ENCODE measurements at places on chromosomes 2 and 18. TPM values are rescaled to one million over a fixed set of nuclear protein-coding genes. Genes with fewer than 3 reads are reported as not detected.

- DNase-seq, result no peak
Observed at GRCh38 chr2:106185475-106186184, 8.5 kb downstream of the UXS1 start.

- no peak for DNase-seq
Observed at GRCh38 chr18:384897-385296, 115.6 kb downstream of the COLEC12 start.

C2orf15 gene
- polyA plus RNA-seq, result 1.3 TPM

GRCh38 chr2:130796290-130796689 is 40.4 kb upstream of the ARHGEF4 start:
- DNase-seq, result peak; percentile 75

DNA sequence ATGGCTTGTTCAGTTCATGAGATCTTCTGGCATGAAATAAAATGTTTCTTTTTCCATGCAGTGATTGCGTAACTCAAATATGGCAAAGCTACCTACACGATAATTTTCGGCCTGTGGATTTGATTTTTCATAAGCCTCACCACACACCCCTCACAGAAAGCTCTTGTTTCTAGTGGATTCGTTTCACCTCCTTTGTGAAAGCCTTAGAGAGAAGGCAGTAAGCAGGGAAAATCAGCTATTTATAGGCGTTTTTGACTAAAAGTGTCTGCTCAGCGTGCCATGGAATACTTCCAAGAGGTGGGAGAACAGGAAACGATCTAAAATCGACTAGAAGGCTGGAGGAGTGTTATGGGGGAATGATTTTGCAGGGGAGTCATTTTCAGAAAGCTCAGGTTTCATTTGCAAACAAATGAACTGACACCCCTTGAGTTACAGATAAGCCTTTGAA is 417.9 kb downstream of the TGIF1 start:
- DNase-seq, result no peak

DNA sequence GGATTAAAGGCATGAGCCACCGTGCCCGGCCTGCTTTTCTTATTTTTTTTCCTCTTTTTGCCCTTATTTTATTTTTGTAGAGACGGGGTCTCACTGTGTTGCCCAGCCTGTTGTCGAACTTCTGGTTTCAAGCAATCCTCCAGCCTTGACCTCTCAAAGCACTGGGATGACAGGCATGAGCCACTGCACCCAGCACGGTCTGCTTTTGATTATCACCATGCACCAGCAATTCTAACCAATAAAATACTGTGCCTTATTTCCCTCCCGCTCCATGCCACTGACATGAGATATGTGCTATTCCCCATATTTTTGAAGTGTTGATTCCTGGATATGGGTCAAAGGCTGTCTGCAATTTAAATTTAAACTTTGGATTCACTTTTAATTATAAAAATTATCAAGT is 42.9 kb downstream of the ACYP2 start:
- no peak for DNase-seq

- no peak for DNase-seq
Observed at GRCh38 chr2:70460333-70460732, 93.3 kb downstream of the TGFA start.

GRCh38 chr2:192604295-192604694 is 409.6 kb upstream of the TMEFF2 start:
- DNase-seq, result no peak

DNA sequence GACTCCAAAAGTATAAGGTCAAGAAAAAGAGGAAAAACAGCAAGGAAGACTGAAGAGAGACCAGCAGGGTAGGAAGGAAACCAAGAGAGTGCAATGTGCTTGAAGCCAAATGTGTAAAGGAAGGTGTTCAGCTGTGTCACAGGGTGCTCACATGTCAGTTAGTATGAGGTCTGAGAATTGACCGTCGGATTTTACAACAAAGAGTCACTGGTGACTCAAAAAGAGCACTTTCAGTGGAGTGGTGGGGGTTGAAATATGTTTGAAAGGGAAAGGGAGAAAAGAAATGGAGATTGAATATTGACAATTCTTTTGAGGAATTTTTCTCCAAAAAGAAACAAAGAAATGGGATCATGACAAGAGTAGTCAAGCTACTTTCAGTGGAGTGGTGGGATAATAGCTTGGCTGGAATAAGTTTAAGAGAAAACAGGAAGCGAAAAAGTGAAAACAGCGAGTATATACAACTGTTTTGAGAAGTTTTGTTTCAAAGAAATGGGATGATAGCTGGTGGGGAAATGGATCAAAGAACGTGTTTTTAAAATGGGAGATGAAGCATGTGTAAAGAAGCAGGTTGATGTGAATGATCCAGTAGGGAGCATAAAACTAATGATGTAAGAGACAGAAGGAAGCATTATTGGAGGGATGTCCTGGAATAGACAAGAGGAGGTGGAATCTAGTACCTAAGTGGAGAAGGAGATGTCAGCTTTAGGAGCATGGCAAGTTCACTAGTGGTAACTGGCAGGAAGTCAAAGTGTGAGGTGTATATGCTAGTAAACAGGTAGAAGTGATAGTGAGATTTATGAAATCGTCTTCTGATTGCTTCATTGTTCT is 3.6 kb upstream of the TSPYL6 start:
- DNase-seq, result no peak

GRCh38 chr2:5076599-5076998 is 615.6 kb upstream of the SOX11 start:
- DNase-seq, result no peak

GRCh38 chr2:28452534-28453081 is 43.3 kb upstream of the PLB1 start:
- DNase-seq, result peak; percentile 94

SH3RF3 gene
- polyA plus RNA-seq, result 2.5 TPM

GPN1 gene
- 27.8 TPM for polyA plus RNA-seq

GRCh38 chr2:197828464-197829135 is 24.2 kb downstream of the PLCL1 start:
- no peak for DNase-seq

CKAP2L gene
- polyA plus RNA-seq, result 0.83 TPM

DNA sequence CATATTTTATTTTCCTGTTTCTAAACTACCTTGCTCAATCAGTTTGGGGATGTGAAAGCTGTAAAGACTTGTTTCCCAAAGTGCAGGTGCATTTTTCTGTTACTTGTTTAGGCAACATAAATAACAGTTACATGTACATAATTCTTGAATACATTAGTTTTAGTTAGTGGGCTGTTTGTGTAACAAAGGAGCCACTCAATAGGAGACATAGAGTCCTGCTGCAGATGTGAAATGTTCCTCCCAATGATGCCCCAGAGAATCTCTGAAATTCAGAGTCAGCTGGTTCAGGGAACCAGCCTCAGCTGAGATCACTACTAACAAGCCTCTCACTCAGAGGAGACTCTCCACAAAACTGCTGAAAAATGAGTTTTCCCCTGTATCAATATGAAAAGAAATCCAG is 91.5 kb upstream of the TWSG1 start:
- DNase-seq, result no peak

NEU2 gene
- polyA plus RNA-seq, result not detected

DNA sequence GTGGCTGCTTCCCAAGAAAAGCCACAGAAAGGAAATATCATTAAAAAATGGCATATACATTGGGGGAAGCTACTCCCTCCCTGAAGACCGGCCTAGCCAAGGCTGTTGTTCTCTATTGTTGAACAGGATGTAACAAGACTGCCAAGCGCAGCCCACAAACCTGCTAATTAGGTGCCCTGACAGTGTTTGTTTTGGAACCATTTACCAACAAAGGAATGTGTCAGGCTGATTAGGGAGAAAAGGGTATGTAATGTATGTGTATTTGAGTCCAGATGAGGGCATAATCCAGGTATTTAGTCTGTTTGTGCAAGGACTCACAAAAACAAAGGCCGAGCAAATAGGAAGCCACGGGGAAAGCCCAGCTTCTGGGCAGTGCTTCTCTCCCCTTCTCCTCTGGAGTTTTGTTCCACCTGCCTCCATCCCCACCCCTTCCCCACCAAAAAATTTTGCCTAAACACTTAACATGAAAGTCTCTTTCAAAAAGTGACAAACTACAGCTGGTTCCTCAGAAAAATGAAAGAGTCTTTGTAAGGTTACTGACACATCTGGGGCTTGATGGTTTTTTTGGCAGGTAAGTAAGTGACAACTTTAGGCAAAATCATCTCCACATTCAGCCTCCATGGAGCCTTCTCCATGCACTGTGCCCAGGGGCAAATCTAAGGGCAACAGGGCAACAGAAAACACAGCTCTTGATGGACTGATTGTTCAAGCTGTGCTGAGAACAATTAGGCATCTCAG is 78.3 kb upstream of the FZD5 start:
- no peak for DNase-seq

NDC80 gene
- 9.0 TPM for polyA plus RNA-seq

- no peak for DNase-seq
Observed at GRCh38 chr2:177187631-177188312, 24.8 kb upstream of the HNRNPA3 start.

PHLPP1 gene
- 1.2 TPM for polyA plus RNA-seq

SAG gene
- not detected for polyA plus RNA-seq

POTEF gene
- polyA plus RNA-seq, result not detected

DNA sequence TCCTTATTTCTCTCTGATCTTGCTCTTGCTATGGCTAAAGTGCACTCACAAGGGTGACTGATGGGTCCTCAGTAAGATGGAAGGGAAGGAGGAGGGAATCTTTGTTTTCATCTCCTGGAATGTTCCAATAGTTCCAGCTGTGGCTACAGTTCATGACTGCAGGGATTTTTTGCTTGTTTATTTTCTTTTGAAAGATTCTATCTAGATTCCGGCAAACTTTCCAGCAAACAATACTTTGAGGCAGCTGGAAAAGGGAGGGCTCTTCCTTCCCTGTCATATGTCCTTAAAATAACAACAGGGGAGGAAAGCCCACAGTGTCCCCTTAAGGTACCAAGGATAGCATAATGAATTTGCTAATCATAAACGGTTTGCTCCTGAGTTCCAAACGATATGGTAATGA is 111.3 kb upstream of the SLC14A2 start:
- DNase-seq, result no peak

TXNDC2 gene
- polyA plus RNA-seq, result not detected

DNA sequence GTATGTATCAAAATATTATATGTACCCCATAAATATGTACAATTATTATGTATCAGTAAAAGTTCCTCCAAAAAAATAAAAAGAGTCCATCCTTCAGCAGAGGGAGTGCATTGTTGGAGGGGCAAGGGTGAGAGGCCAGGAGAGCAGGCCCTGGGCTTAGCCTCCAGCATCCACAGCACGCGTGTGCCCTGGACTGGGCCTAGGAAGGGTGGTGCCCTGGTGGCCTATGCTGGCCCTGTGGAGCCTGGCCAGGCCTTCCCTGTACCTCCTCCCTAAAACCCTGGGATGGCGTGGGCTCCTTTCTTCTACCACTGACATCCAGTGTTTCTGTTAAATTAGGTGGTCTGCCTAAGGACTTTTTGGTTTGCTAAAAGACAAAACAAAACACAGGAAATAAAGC is 93.4 kb downstream of the SH3RF3 start:
- no peak for DNase-seq

- DNase-seq, result no peak
Observed at GRCh38 chr2:95307036-95307435, 9.9 kb downstream of the KCNIP3 start.

RAB6C gene
- polyA plus RNA-seq, result 0.29 TPM

DNA sequence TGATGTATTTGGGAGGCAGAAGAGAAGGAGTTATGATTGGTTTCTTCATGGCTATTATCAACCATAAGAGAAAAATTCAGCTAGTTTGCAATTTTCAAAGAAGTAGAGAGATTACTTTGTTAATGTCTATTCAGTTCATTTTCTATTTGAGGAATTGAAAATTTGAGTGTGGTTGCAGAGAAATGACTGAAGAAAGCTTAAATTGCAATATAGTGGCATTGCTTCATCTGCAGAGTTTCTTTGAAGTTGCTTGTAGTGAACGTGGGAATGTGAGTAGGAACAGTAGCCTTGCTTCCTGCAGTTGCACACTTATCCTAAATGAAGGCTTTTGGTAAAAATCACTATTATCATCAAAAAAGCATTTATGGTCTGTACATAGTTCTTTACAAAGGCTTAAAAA is 14.7 kb upstream of the CYRIA start:
- no peak for DNase-seq

DNA sequence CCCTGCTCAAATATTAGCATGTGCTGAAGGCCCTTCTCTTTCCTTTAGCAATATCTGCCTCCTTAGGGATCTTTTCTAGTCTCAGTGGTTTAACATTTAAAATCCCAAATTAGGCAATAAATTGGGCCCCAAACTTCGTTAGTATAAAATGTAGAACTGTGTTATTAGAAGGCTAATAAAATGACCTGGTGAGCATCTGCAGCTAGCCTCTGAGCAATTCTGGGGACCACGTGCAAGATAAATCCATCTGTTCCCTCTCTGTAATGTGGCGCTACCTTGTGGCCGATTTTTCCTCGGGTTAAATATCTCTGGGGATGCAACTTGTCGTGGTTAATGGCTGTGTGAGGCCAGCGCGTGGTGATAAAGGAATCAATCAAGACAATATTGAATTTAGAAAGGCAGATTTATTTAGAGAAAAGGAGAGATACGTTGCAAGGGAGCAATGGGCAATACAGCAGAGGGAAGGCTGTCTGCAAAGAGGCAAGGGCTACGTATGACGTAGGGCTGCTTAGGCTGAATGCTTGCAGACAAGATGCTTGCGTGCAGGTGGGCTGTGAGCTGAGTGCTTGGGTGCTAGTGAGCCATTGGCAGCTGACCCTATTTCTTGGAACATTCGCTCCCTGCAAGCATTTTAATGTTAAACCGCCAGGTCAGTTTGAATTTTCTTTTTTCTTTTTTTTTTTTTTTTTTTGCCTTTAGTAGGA is 18.5 kb upstream of the IL36G start:
- no peak for DNase-seq

- no peak for DNase-seq
Observed at GRCh38 chr18:50492097-50492496, 67.8 kb upstream of the MAPK4 start.

PRSS56 gene
- not detected for polyA plus RNA-seq

KIF5C gene
- polyA plus RNA-seq, result 1.1 TPM

DNA sequence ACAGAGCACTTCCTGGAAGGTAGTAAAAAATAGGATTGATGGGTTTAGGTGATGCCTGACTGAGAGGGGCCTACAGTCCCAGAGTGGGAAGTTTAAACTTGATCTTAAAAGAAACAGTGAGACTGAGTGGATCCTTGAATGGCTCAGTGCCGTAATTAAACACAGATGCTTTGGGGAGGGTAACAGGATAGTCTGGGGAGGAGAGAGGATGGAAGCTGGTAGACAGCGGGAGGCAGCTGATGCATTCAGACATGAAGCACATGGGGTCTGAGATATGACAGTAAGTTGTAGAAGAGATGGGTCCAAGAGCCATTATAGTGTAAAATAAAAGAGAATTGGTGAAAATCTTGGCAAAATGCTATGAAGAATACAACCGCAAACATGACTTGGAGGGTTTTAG is 54.4 kb downstream of the AOX1 start:
- DNase-seq, result no peak

CRYGC gene
- not detected for polyA plus RNA-seq

GRCh38 chr2:72961853-72962468 is 44.6 kb downstream of the EMX1 start:
- no peak for DNase-seq

DNA sequence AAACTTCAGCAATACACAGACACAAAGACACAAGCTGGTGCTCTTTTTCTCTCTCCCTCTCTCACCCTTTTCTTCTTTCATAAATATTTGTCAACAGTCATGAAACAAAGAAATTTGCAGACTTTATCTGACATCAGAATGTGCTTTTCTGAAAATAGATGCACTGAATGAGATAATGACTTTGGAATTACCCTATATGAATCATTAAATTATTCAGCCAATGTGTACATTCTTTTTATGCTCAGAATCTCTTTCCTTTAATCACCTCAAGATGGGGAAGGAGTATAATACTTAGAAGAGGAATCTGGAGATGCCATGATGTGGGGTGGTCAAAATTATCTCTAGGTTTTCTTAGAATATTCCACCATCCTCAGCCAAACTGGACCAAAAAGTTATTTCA is 289.9 kb downstream of the LRRTM1 start:
- DNase-seq, result no peak

GPR45 gene
- polyA plus RNA-seq, result not detected

GRCh38 chr2:42754776-42755140 is 9.2 kb downstream of the OXER1 start:
- peak; percentile 74 for DNase-seq
